HL-60 (cell line): ENCODE measurements at places on chromosomes 1 and 21.

DNA sequence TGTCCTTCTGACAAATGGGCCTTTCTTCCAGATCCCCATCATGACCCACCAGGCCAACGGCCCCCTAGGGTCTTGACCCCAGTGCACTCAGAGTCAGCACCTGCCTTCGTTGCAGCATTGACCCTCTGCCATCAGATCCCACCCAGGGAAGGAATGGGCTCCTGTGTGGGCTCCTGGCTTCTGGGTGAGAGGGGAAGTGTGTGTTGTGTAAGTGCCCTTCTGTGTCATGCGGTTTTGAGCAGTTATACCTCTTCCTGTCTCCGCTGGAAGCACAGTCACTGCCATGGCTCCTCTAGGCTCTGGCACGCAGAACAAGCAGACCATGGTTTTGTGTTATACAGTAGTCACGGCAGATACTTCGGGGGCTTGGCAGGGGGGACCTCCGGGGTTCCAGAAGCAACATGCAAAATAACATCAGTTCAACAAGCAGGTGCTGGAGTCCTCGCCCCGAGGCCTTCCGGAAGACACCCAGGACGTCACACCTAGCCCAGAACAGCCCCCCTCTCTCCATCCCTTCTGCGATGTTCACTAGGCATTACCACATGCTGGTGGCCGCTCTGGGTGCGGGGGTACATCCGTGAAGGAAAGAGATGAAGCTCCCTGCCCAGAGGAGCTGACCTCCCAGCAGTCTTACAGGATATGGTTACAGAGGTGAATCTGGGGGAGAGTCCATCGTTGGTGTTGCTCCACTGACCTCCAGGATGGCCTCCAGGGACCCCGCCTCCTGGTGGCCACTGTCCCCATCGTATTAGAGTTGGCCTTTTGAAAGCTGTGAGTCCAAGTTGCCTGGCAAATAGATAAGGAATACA lies 17.4 kb upstream of the KCNAB2 start:
- peak; percentile 94 for DNase-seq

DNA sequence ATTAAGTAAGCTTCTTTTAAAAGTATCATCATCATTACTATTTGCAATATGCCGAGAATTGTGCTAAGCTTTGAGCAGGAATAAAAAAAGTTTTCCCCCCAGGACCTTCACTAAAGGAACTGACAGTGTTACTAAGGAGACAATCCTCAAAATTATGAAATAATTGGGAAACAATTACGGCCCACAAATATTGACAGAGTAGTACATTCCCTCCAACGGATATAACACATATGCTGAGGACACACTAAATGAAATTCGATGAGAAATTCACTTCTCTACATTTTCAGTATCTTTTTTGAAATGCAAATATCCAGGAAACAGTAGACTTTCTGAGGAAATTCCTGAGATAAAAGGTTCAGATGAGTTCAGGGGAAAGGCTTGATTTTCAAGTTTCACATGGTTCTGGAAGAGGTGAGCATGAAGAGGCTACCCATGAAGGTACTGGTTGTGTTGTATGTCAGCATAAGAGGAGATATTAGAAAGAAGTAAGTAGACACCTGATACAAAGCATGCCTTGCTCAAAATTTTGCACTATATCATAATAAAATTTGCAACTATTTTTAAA lies 171.2 kb upstream of the NR5A2 start:
- no peak for DNase-seq

GRCh38 chr1:91569411-91570119 lies 68.9 kb downstream of the CDC7 start:
- DNase-seq = no peak

- peak; percentile 91 for DNase-seq
These were observed 16.1 kb downstream of the CNR2 start for GRCh38 chr1:23897083-23897482.

- DNase-seq = no peak
These were observed 120.1 kb upstream of the CAMK1G start for GRCh38 chr1:209463441-209463840.

- peak; percentile 44 for DNase-seq
These were observed 69.8 kb downstream of the MPZL1 start for GRCh38 chr1:167791281-167792187.

GRCh38 chr1:118767971-118768370 lies 220.2 kb downstream of the TBX15 start:
- no peak for DNase-seq

GRCh38 chr21:41680444-41681347 lies 86.2 kb downstream of the RIPK4 start:
- no peak for DNase-seq

DNA sequence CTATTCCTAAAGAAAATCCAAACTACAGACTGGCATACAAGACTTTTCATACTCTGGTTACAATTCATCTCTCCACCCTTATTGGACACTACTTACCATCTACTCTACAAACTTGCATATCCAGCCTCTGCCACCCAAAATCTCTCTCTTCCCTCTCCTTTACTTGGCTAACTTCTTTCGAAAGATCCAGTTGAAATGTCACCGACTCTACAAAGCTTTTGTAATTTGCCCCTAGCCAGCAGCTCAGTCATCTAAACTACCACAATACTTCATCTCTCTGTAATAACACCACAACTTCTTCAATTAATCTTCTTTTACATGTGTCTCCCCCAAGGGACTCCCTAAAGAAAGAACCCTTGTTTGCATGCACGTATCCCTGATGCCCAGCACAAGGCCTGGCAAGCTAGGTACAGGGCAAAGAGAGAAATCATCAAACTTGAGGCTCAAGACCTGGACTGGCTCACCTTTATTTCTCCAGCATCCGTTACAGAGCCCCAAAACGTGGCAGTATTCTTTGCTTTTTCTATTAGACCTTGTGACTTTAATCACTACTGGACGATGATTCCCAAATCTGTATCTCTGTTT lies 2.7 kb downstream of the ZBTB21 start:
- DNase-seq = no peak

DNA sequence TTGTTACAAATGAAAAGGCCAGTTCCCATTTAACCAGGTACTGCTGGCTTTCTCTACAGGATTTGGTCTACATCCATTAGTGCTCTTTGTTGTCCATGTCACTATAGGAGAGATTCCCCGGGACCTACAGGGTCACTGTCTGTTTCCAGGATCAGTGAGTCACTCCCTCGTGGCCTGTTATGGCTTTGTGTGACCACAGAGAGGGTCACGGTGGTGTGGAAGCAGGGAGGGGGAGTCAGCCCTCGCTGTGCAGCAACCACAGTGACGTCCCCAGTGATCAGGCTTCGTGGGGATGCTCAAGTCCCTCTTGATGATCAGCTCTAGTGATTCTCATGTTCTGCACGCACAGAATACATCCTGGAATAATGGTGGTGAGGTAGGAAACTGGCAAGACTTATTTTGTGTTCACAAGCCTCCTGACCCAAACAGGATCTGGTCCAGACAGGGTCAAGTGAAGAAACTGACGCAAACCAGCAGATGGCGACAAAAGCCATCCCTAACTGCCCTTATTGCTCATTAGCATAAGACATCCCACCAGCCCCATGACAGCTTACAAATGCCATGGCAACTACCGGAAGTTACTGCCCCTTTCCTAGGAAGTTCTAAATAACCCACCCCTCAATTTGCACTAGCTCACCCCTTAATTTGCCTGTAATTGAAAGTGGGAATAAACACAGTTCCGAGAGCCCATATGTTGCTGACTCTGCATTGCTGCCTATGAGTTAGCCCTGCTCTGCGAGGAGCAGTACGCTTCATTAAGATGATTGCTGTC lies 98.5 kb downstream of the DISC1 start:
- peak; percentile 34 for DNase-seq

DNA sequence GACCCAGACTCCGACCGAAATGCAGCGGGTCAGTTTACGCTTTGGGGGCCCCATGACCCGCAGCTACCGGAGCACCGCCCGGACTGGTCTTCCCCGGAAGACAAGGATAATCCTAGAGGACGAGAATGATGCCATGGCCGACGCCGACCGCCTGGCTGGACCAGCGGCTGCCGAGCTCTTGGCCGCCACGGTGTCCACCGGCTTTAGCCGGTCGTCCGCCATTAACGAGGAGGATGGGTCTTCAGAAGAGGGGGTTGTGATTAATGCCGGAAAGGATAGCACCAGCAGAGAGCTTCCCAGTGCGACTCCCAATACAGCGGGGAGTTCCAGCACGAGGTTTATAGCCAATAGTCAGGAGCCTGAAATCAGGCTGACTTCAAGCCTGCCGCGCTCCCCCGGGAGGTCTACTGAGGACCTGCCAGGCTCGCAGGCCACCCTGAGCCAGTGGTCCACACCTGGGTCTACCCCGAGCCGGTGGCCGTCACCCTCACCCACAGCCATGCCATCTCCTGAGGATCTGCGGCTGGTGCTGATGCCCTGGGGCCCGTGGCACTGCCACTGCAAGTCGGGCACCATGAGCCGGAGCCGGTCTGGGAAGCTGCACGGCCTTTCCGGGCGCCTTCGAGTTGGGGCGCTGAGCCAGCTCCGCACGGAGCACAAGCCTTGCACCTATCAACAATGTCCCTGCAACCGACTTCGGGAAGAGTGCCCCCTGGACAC lies 534 bp downstream of the C1orf56 start:
- no peak for DNase-seq

- no peak for DNase-seq
These were observed 319.5 kb upstream of the USP24 start for GRCh38 chr1:55534565-55535121.

- DNase-seq = no peak
These were observed 18.5 kb downstream of the CD84 start for GRCh38 chr1:160560806-160561205.

GRCh38 chr1:169070958-169071357 lies 35.5 kb upstream of the ATP1B1 start:
- DNase-seq = no peak

DNA sequence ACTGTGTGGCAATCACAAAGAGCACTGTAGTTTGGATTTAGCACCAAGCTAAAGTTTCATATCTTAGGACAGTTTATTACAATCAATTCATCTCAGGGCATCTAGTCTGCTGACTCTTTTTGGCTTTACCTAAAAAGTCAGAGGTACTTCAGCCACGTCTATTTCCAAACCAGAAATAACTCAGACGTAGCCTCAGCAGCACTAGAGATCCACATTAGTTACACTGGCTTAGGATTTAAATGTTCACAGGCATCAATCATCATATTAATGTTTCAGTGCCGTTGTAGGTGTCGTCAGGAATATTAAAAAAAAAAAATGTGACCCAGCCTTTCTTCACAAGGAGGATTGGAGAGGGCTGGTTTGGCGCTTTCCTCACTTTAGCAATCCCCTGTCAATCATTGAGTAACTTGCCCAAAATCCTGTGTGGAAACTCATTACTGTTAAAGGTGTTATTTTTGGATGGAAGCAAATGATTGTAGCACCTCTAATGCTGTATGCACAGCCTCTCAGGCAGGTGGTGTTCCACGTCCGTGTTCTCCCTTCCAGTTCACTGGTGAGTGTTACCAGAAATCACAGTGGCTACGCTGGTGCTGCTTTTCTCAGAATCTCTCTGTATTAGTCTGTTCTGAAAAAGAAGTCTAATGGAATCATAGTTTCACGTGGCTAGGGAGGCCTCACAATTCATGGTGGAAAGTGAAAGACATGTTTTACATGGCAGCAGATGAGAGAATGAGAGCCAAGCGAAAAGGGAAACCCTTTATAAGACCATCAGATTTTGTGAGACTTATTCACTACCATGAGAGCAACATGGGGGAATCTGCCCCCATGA lies 45.4 kb downstream of the NEK7 start:
- DNase-seq = no peak

DNA sequence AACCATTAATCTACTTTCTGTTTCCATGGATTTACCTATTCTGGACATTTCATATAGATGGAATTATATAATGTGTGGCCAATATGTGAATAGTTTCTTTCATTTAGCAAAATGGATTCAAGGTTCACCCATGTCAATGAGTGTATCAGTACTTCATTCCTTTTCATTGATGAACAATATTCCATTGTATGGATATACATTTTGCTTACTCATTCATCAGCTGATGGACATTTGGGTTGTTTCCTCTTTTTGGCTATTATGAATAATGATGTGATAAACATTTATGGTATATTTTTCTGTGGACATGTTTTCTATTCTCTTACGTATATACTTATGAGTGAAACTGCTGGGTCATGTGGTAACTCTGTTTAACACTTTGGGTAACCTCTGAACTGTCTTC lies 97.8 kb downstream of the SCMH1 start:
- DNase-seq = no peak

DNA sequence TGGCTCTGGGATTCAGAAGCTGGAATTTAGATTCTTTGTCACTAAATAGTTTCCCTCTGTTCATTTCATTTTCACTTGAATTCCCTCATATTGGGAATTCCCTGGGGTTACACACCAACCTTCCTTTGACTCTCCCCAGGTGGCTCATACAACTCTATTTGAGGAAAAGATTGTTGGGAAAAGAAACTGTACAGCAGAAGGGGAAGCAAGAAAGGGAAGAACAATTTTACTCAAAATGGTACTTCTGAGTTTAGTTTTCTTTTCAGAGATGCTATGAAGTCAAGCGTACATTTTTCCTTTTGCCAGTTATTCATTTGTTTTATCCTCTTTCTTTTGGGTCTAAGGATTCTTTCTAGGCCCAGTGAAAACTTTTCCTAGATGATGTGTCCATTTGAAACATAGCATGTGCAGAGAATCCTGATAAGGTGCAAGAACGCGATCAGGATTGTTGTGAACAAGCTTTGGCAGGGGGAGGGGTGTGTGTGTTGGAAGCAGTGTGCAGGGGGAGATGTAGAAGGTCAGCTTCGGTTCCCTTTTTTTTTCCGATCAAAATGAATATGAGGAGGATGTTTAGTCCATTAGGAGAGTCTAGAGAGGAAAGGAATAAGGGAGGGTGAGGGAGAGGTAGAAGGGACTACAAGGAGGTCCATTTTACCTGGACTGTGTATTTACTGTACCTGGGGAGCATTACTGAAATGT lies 26.8 kb upstream of the CD1D start:
- DNase-seq = no peak

DNA sequence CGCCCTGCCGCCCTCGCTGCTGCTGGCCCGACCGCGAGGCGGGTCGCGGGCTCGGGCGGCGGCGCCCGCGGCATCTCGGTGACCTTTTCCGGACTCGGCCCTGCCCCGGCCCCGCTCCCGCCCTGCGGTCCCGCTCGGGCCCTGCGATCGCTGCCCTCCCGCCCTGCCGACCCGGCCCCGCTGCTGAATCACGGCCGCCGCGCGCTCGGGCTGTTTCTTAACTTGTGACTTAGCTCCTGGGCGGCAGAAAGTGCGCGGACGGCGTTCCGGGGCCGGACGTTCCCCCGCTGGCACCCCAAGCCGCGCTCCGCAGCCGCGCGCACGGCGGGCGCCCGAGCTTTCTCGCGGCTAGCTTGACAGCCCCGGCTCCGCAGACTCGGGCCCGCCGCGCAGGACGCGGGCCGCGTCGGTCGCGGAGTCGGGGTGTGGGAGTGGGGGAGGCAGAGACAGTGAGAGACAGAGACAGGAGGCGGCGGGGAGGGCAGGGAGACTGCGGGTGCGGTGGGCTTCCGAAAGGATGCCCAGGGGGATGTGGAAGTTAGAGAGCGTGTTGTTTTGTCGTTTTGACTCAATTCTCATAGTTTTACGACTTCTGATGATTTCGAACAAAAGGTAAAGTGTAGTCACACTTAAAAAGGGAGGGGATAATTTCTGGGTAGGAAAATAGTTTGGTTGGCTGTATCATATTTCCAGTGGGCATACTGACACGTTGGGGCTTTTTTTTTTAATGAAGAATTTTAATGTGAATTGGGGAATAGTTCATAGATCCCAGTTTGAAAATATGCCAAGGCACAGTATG lies 49.8 kb downstream of the PRDM2 start:
- DNase-seq = no peak
